ENCODE measurements at places on chromosomes 7 and 10.

DNA sequence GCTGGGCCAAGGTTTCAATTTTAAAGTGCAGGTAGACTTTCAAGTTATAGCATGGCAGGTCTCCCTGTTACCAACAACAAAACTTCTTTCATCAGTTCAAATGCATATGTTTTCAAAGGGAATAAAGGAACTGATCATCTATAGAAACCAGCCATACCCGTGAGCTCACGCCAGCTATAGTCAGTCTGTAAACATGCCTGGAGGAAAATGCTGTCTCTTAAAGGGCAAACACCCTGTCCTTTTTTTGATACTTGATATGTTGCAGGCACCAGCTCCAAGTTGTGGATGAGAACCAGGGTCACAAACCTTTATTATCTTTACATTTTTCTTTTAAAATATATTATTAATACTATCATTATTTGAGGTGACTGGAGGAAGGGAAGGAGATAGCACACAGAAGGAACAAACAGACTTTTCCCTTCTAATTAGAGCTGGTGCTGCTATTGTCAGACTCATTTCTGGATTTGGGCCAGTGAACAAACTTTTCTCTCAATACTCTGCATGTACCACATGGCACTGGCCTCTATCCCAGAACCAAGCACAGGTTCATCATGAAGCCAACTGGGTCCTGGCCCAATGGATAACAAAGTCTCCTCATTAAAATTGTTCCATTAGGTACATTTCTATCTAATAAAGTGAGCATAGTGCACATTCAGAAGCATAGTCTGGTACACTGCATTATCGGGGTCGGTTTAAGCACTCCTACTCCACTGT lies 1102.4 kb downstream of the SORCS3 start:
- no peak for DNase-seq

GRCh38 chr10:6089334-6090219 lies 743 bp downstream of the RBM17 start:
- peak; percentile 34 for DNase-seq

DNA sequence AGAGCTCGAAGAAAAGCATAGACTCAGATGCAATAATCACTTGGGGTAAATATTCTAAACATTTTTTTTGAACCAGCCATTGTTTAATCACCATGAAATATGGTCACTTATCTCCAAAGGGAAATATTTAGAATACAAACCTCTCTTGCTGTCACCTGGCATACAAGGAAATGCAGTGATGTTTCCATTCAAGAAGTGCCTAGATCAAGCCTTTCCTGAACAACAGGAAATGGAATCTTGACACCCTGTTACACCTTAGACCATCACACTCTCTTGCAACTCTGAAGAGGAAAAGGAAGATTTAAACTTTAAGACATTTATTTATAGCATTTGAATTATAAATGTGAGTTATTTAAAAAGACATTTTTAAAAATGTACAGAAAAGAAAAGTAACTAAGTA lies 263.0 kb upstream of the BMPER start:
- no peak for DNase-seq

GRCh38 chr10:124886610-124887009 lies 55.3 kb upstream of the ZRANB1 start:
- DNase-seq = no peak

DNA sequence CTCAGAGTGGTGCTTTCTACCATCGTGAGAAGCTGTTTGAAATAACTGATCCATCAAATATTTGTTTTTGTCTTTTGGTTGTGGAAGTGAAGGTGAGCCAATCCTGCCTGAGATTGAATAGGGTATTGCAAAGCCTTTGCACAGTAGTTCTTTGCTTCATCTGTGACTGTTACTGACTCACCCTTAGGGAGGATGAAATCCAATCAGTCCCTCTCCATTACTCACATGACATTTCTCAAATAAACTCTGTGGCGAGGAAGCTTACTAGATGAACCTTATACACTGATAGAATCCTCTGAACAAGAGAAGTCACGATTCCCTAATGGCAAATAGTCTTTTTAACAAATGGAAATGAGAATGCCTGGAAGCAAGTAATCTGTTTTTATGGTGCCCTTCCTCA lies 31.9 kb downstream of the HEPACAM2 start:
- DNase-seq = no peak

DNA sequence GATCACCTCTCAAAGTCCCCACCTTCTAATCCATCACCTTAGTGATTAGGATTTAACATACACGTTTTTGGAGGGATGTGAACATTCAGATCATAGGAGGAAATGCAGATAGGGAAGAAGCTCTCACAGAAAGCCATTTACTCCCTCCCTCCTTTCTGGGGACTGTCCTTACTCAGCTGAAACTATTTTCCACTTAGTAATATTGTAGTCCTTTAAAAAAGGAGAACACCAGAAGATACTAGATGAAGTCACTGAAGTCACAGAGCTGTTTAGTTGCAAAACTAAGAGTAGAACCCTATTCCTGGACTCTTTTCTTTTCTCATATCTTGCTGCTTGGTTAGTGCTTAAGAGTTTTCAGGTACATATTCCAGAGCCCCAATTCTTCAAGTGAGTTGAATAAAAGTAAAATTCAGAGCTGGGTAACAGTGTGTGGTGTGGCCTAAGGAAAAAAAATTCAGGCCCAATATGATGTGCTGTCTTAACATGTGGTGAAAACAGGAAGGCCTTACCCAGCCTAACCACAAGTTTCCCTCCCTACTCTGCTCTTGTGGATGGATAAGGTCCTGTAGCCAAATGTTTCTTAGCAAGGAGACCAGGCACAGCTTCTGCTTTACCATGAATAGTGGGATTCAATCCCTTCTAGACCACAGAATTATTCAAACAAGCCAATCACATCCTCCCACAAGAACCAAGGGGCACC lies 135.7 kb downstream of the INHBA start:
- no peak for DNase-seq

- DNase-seq = peak; percentile 35
These were observed 101.4 kb upstream of the FAM133B start for GRCh38 chr7:92691578-92691977.

- no peak for DNase-seq
These were observed 49.7 kb downstream of the TMEM178B start for GRCh38 chr7:141123522-141123921.

GRCh38 chr7:38296059-38296857 lies 22.8 kb upstream of the TARP start:
- no peak for DNase-seq

DNA sequence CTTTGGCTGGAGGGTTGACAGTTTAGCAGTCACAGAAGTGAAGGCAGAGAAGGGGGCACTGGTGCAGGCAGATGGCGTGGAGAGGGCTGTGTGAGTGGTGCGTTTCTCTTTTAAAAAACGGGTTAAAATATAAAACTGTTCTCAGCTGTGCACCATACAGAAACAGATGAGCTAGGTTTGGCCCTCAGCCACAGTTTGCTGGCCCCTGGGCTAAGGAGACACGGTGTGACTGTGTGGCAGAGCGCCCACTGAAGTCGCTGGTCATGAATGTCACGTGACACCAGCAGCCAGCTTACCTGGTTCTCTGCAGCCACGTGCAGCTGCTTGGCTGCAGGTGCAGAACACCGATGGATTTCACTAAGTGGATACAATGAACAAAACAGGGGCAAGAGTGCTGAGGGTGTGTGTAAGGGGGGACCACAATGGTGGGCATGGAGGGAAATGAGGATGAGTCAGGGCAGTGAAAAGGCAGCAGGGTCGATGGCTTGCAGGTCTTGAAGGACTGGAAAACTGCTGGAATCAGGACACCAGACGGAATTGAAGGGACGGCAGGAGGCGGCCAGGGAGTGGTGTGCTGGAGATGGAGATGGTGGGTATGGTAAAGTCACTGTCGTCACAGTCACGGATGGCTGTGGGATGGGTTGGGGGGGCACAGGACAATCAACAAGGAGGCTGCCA lies 7.4 kb downstream of the ZNF746 start:
- no peak for DNase-seq

DNA sequence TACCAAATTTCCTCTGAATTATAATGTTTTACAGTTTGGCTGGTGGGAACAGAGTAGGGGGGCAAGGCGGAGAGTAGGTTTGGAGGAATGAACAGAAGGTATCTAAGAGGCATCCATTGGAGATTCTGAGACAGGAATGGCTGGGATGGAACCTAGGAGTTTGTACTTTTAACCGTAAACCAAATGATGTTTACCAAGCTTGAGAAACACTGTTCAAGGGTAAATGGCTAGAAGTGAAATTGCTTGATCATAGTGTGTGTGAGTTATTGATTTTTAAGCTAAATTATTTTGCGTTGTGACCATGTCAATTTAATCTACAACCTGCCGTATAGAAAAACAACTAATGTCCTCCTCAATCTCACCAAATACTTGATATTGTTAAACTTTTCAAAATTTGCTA lies 306.4 kb upstream of the PHYHIPL start:
- no peak for DNase-seq

GRCh38 chr7:67549126-67549525 lies 552.5 kb downstream of the TYW1 start:
- no peak for DNase-seq

DNA sequence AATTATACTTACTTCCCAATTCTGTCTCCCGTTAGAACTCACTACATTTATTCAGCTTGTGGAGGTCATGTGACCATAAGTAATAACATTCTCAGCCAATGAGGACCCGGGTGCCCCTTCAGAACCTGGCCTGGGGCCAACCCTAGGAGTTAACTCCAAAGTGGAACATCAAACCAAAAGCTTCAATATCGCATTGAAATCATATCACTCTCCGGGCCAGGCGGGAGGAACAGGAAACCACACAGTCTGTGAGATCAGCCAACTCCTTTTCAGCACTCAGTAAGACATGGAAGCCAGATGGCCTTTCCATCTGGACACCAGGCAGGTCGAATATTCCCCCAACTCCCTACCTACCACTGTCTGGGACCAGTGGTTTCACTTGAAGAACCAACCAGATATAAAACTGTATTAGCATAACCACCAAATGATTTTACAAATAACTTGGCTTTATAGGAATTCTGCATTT lies 5.5 kb downstream of the CREB3L2 start:
- peak; percentile 62 for DNase-seq

GRCh38 chr10:78205457-78206016 lies 171.9 kb downstream of the RPS24 start:
- DNase-seq = no peak

DNA sequence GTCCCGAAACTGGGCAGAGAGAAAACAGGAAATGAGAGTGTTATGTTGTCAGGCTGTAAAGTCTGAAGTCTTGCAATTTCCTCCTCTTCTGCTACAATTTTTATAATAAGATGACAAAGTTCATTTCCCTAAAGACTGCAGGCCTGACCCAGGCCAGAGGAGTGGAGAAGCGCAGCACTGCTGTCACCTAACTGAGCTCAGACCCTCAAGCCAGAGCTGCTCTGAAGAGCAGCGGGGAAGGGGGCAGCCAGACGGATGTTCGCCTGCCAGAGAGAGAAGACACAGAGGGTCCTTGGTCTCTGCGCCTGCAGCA lies 12.6 kb upstream of the AOAH start:
- DNase-seq = no peak

DNA sequence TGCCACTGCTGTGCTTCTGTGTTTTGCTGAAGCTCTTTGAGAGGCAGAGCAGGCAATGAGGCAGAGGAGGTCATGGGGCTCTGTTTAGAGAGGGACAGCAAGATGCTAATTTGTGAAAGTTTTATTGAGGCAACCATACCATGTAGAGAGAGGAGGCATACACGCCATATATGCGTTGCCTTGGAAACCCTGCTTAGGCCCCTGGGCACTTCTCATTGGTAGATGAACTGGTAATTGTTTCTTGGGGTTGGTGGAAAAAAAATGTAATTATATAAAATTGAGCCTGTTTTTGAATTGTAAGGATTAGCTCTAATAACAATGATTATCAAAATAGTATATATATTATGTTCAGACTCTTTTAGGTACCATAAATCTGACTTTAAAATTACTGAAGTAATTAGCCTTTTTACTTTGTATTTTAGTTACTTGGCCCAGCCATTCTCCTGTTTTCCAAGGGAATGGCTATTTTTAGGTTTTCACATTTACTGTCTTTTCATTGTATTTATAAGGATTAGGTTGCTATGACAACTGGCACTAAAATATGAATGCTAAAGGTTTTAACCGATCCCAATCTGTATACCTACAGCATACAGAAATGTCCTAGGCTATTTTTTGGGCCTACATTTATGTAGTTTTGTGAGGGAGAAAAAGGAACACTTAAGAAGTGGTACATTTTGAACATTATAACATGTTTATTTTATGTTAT lies 52.4 kb downstream of the BZW2 start:
- DNase-seq = no peak

All from K562 (cell line).